Activated CD4-positive, alpha-beta T cell treated with anti-CD3 and anti-CD28 coated beads, Interleukin-2, Interleukin-4, amounts not matched to agents 100 ng/mL and 50 ng/mL, durations not matched to agents 16 hours and 8 hours (primary cell): ENCODE measurements at places on chromosomes 4 and X.

- no peak for DNase-seq
These were observed 632.3 kb downstream of the PDHA2 start for GRCh38 chr4:96471956-96472867.

- no peak for DNase-seq
These were observed 194.7 kb downstream of the FBXO8 start for GRCh38 chr4:174088795-174089194.

DNA sequence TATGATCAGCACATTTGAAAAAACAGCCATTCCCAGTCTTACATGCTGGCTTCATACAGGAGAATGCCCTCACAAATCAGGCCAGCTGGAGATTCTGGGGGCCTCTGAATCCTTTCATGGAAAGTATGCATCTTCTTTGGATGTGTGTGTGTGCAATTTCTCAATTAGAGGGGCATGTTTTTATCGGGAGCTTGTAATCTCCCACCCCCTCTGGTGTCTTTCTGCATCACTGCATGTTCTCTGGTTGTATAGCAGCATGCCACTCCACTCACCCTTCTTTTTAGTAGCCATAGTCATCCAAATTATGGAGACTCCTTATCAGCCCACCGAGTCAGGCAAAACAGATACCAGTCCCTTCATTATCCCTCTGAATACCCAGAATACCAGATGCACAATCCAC is 282.2 kb upstream of the SLIT2 start:
- DNase-seq: no peak

- no peak for DNase-seq
These were observed 302.8 kb downstream of the KCNIP4 start for GRCh38 chr4:21645776-21646175.

DNA sequence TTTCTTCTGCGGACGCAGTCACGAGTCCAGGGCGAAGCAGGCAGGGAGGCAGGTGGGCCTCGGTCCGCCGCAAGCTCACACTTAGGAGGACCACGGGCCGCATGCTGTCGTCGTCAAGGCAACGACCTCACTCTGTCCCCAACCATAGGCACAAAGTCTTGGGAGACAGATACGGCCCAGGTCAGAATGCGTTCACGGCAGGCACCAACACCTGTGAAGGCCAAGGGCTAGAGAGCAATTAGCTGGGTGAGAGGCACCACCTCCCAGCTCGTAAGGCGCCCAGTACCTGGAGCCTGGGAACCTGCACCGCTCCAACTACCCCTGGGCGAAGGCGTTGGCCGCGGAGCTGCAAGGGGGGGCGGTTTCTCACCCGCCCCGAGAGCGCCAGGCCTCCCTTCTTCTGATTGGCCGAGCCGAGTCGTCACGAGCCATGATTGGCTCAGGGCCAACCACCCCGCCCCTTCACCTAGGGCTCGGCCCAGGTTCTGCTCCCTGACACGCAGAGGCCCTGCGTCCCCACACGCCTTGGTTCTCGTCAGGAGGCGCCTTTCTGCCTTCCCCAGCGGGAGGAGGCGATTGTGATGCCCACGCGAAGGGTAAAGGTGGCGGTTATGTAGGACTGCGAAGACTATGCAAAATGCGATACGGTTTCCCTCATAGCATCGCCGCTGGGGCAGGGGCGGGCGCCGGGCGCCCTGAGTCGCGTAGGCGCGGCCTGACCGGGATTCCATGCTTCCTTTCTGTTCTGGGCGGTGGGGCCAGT is at the start of gene CDKL2:
TSS of gene CDKL2 (minus strand) at position 355 of the 763 bp plus-strand sequence. CDS start 4,540 bp downstream, outside the sequence.
- peak; percentile 88 for DNase-seq

- DNase-seq: no peak
These were observed 194.9 kb upstream of the PSAPL1 start for GRCh38 chr4:7629501-7630254.
